ENCODE measurements at places on chromosomes 13 and 19. TPM values are rescaled to one million over a fixed set of nuclear protein-coding genes. Genes with fewer than 3 reads are reported as not detected.

DNA sequence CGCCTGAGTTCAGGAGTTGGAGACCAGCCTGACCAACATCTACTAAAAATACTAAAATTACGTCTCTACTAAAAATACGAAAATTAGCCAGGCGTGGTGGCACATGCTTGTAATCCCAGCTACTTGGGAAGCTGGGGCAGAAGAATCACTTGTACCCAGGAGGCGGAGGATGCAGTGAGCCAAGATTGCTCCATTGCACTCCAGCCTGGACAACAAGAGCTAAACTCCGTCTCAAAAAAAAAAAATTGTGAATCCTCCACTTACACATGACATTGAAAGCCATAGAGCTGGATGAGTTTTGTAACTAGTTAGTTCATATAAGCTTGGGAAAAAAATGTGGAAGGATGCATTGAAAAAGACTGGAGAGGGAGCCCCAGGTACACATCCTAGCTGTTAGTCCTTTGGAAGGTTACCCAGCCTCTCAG lies 452 bp upstream of the PSMD8 start:
- no peak for DNase-seq

GRCh38 chr13:30216111-30216510 lies 91.2 kb downstream of the KATNAL1 start:
- no peak for DNase-seq

- no peak for DNase-seq
Observed at GRCh38 chr13:80339912-80340650, 845 bp downstream of the SPRY2 start.

DNA sequence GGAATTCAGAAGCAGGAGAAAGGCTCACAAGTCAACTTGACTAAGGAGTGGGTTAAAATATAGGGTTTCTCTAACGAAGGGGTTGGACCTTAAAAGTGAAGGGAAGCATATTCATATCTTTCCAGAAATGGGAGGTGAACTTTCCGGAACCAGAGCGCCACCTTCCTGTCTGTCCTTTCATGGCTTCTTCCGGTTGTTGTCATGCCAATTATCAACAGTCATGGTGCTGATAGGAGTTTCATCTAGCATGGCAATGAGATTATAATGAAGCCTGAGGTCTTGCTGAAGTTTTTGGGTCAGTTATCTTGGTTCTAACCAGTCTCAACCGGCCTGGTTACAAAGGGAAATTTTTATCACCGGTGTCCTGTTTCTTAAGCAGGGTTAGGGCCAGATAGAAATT lies 162.9 kb upstream of the NBEA start:
- DNase-seq = no peak

DNA sequence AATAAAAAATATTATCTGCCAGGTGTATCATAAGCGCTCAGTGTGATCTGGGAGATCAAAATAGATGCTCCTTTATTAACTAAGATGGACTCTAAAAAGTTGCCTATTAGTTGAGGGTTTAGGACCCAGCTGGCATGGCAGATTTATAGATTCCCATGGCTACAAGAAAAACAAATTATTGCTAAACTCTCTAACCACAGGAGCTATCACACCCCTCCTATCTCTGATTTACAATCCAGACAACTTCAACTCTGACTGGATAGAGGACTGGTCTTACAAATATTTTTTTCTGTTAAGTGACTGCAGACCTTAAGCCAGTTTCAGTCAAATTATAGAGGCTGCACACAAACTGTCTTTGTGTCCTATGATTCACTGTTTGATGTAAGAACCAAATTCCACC lies 45.4 kb upstream of the MYCBP2 start:
- no peak for DNase-seq

GRCh38 chr19:1136201-1136600 lies 32.4 kb downstream of the GPX4 start:
- DNase-seq = no peak

The SPACA4 gene
- not detected for polyA plus RNA-seq

DNA sequence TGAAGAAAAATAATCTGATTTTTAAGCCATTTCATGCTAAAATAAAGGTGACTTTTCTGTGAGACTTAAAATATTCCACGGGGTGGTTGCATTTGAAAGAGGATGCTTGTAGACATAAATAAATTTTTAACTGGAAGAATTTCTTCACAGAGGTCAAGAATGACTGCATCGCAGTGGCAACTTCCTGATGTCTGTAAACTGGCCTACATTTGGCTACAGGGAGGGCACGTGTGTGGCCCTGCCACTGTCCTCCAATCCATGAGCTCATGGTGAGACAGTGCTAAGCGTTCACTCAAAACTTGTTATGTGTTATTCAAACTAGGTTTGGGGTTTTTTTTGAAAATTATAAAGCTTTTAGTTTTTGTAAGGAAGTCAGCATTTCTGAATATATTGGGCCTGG lies 1089.3 kb downstream of the EFNB2 start:
- DNase-seq = no peak

The ZNF793 gene
- 10.9 TPM for polyA plus RNA-seq

DNA sequence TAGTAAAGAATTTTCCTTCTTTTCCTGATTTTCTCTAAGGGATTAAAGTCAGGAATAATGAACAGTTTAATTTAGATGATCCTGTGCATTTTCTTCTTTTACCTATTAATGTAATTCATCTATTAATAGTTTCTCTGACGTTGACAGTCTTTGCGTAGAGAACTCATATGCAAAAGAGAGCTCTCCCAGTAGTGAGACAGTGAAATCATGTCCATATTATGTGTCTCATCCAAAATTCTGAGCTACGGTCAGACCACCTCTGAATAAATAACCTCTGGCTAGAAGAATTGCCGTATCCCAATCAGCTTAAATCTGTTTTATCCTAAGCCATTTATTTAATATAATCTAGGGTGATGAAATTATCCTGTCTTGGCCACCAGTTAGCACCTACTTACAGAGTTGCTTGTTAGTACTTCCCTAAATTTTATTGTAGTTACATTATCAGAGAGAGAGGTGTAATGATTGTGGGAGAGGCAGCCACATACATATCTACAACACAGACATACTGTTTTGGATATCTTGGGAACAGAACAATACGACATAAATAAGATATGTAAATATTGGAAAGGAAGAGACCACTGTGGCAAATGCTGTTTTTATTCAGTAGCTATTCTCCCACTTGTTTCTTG lies 30.7 kb downstream of the PDS5B start:
- DNase-seq = no peak

GRCh38 chr13:45728759-45729158 lies 26.6 kb downstream of the CBY2 start:
- DNase-seq = no peak

The PRR22 gene
- 2.2 TPM for polyA plus RNA-seq

Measured in forelimb muscle (tissue), 1 donor.